Stimulated activated CD4-positive, alpha-beta T cell treated with anti-CD3 and anti-CD28 coated beads, Interleukin-4, amount 100 ng/mL, for 48 hours (primary cell): ENCODE measurements at places on chromosomes 11 and 22.

- no peak for DNase-seq
Observed at GRCh38 chr11:44986315-44986714, 35.6 kb upstream of the TP53I11 start.

GRCh38 chr11:45641961-45642360 is 23.5 kb downstream of the CHST1 start:
- no peak for DNase-seq

GRCh38 chr22:50731811-50732624 is 6.0 kb upstream of the ACR start:
- DNase-seq, result peak; percentile 46

DNA sequence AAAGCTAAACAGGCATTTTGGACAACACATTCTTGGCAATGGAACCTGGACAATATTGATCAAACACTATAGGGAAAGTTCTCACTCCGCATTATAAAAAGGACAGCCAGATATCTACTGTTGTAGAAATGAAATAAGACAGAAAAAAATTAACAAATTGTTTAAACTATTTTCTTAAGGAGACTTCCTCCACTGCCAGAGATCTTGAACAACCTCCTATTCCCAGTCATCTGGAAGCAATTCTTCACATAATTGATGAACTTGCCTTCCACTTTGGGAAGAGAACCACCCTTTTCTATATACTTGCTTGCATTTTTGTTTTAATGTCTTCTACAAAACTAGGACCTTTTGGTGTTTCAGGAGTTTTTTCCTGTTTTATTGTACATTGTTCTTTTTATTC is 216.1 kb downstream of the CASP12 start:
- no peak for DNase-seq

DNA sequence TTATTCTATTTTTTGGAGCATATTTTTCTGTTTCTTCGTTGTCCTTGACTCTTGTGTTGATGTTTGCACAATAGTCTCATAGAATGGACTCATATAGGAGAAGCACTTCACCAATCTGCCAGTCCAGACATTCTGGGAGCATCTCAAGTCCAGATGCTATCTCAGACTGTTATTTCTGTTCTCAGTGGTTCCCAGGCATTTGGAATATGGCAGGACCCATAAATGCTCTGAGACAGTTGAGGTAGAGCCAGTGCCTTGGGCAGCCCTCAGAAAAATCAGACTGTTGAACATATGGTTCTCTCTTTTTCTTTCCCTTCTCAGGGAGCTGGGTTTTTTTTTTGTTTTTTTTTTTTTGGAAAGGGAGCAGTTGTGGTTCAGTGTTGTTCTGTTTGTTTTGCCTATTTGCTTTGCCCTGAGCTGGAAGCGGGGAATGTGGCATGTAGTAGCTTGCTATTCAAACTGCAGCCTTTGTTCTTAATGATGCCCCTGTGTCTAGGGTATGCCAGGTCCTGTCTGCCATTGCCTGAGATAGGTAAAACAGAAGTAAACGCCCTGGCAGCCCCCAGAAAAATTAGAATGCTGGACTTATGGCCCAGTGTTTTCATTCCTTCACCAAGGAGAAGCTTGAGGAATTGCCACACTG is 3.7 kb upstream of the MS4A2 start:
- no peak for DNase-seq

DNA sequence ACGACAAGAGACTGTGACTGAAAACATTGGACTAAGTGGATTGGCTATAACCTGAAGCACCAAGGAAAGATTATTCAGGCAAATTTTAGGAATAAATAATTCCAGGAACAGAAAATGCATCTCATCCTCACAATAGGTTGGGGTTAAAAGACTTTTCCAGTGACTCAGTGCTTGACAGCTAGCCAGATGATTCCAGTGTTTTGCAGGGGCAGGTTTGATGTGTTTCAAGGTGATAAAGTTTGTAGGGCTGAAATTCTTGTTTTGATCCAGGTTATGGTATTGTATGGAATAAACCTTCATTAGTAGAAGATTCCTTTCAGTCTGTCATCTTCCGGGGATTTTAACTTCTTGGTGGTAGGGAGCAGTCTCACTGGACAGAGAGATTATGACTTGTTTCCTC is 2.3 kb downstream of the EXT2 start:
- no peak for DNase-seq

DNA sequence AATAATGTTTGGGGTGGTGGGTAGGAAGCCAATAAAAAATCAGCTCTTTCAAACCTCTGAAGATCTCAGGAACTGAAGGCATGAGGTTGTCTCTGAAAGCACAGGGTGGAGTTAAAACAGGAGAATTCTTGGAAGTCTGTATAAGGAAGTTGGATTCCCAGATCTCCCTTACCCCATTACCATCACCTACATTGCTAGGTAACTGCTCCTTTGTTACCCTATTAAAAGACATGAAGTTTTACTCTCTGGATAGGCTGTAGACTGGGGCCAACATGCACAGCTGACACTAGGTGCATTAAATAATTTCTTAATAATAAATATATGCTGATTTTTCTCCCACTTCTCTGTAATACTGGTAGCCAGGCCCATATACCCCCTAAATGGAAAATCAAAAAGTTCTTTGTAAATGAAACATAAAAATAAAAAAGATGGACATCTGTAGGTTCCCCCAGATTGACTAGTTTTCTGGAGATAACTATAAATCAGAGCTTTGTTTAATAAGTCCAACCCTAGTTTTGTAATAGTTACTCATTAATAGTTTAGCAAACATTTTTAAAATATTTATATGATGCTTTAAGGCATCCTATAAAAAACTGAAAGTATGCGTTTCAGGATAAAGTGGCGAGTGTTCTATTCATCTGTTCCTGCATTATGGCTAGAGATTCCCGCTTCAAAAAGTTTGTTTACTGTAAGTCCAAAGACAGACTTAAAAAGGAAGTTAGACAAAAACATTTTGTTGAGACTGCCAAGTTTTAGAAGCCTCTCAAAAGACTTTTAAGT is 63.8 kb downstream of the KIF18A start:
- no peak for DNase-seq

GRCh38 chr22:29512031-29512430 is 32.0 kb downstream of the NEFH start:
- DNase-seq, result no peak

DNA sequence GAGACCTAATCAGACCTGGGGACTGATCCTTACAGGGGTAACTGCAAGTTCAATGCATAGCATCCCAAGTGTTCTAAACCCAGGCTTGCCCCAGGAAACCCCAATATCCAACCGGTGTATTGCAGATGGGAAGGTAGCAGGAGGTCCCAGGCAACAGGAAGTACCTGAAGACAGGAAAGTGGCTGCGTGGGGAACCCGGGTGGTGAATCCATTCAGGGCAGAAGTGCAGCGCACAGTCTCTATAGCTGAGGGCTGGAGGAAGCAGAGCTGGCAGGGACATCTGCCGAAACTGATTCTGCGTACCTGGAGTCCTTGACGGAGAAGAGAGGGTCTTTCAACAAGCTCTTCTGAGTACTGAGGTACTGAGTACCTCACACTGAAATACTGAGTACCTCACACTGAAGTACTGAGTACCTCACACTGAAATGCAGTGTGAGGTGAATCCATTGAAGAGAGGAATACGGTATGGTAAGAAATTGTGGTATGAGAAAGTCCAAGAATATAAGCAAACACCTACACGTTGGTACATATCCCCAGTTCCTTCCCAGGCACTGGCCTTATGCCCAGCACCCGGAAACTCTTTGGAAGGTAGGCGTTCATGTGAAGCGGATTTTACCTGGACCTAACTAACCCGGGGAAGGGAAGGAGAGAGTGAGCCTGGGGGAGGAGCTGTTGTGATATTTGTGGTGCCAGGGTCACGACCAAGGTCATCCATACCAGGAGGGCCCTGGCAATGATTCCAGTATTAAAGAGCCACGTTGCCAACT is 20.1 kb downstream of the SCN4B start:
- DNase-seq, result no peak

DNA sequence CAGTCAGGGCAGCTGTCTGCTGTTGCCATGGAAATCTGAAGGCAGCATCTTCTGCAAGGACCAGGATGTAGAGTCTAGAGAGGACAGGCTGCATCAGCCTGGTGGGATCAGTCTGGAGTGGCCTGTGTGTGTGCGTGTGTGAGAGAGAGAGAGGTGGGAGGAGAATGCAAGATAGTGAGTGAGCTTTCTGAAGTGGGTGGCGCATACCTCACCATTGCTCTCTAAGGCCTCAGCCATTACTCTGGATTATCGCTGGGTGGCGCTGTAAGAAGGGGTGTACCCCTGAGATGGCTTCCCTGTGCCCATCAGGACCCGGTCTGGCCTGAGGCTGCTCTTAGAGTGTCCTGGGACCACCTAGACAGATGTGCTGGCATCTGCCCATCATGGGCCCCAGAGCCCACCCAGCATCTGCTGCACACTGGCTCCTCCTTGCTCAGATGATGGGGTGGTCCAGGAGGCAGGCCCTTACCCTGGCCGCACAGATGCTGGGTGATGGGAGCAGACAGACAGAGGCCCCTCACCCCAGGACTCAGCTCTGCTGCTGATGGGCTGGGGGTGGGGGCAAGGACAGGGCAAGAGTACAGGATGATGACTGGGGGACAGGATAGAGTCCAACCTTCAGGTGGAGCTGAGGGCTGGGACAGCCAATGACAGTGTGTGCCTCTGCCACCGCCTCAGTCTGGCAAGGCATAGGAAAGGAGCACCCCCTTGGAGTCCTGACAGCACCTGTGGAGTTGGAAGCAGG is 25.7 kb upstream of the TUB start:
- no peak for DNase-seq

DNA sequence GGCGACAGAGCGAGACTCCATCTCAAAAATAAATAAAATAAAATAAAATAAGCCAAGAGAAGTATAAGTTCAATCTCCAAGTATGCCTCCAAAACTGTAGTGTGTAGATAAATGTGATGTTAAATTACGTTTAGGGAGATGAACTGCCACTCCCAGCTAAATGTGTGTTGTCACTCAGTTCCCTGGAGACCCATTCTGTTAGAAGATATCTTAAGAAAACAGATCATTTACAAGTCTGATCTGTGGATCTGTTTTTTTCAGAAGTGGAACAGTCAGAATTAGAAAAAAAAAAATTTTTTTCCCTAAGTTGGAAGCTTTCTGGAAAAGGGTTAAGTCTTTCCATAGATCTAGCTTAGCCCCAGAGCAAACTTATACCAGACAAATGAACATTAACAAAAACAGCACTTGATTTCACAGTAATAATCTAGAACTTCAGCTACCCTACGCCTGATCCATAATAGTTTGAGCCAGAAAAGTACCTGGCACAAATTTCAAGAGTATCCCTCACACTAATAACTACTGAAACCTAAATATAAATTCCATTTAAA is 18.2 kb downstream of the CELF1 start:
- no peak for DNase-seq

- no peak for DNase-seq
Observed at GRCh38 chr11:826836-827145, 928 bp upstream of the CRACR2B start.

GRCh38 chr22:27134315-27134701 is 476.9 kb downstream of the MIAT start:
- DNase-seq, result peak; percentile 5

DNA sequence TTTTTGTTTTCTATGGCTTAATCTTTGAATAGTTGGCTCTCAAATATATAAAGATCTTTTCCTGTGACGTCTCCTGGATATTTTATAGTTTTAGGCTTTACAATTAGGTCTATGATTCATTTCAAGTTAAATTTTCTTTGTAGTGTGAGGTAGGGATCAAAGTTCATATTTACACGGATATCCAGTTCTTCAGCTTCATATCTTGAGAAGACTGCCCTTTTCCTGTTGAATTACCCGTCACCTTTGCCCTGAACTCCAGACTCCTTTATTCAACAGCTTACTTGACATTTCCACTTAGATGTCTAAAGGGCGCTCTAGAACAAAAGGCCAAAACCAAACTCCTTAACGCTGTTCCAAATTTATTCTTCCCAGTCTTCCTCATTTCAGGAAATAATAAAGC is 51.7 kb downstream of the TTC17 start:
- no peak for DNase-seq

- no peak for DNase-seq
Observed at GRCh38 chr11:64003807-64004589, 17.8 kb downstream of the OTUB1 start.

- DNase-seq, result no peak
Observed at GRCh38 chr22:43747877-43748276, 64.2 kb downstream of the EFCAB6 start.

DNA sequence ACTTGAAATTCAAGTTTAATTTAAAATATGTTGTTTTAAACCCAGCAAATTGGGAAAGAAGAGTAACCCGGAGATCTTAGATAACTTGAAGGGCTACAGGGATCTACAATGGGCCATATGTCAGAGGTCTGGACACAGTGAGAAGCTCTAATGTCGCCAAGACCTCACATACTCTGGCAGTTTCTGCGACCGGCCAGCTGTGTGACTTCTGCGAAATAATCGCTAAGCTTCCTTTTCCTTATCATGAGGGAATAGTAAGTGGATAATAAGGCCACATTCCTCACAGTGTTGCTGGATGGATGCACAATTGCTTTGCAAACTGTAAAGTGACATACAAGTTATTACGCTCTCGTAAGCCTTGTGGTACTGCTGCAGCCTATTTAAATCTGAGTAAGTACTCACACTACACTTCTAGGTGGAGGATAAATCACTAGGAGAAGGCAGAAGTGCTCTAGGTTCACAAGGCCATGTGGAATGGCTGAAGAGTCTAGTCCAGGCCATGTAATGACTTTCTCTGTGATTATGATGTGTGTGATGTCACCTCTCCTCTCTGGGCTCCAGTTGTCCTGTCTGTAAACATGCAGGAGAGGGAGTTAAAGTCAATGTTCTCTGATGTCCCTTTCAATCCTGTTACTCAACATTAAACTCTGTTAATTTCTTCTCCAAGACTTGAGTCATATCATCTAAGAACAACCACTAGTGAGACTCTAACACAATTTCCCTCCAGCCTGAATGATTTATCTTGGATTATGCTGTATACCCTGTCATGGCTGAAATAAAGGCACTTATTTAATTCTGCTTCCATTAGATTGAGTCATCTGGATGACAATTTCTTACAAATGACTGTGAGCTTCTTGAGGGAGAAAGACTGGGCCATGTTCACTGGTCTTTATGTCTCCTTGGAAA is 192.6 kb upstream of the NARS2 start:
- DNase-seq, result no peak

GRCh38 chr11:78216021-78216420 is 27.3 kb downstream of the USP35 start:
- DNase-seq, result no peak

- DNase-seq, result no peak
Observed at GRCh38 chr11:24747275-24748251, 250.7 kb downstream of the LUZP2 start.
